ENCODE measurements at places on chromosomes 4 and X.

DNA sequence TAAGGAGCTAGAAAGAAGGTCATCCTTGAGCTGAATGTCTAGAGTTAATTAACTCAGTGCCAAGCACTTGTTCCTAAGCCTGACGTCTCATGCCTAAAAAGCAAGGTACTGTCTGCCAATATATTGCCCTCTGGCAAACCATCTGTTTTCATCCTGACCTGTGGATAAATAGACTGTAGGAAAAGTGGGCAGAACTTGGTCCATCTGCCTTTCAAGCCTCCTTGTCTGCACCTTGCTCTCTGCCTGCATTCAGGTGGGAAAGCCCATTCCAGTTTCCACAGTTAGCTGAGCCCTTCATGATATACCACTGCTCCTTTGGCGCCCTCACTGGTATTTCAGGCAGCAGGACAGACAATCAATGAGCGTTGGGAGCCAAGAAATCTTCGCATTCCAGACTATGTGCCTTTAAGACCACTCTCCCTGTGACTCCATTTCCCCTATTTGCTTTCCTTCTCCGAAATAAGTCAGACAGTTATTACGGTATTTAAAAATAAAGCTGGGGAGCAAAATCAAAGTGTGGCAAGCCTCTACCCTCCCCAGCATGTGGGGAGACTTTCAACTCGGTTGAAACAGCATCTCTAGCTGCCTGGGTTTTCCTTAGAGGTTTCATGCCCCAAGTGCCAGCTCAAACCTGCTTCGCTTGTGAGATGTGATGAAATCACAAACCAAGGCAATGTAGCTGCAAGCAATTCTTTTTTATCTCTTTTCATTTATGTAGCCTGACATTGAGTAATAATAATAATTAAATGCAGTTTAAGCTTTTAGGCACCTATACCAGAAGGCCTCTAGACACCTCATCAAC is 2.5 kb upstream of the CCDC149 start:
- no peak for DNase-seq

DNA sequence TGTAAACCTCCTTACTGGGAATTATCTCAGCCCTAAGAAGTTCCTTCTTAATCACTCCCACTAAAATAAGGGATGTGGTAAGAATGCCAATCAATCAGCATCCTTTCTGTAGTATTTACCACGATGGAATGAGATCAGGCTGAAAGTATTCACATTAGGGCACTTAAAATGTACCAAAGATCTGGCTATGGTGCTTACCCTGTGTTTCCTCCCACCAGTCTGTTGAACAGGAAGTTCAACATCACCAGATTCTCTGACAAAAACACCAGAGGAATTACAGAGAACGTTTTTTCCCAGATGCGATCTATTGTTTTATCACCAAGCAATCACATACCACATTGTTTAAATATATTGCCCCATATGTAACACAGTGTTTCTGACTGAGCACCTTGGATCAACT is 2.1 kb upstream of the CLCN3 start:
- DNase-seq: no peak

GRCh38 chr4:84669201-84669600 is 86.3 kb downstream of the CDS1 start:
- DNase-seq: no peak

DNA sequence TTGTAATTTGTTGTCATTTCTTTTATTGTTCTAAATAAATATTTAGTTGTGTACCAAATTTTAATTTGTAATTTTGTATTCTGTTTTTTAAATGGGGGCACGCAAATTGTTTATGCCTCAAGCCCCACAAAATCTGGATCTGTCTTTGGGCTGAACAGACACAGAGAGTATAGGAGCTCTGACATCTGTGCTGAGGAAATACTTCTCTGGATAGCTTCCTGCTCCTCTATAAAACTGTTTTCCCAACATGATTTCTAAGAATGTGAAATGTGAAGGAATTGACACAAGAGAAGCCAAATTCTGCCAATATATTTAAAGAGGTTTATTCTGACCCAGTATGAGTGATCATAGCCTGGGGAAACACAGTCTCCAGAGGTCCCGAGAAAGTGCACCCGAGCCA is 93.0 kb downstream of the IL13RA2 start:
- DNase-seq: no peak

DNA sequence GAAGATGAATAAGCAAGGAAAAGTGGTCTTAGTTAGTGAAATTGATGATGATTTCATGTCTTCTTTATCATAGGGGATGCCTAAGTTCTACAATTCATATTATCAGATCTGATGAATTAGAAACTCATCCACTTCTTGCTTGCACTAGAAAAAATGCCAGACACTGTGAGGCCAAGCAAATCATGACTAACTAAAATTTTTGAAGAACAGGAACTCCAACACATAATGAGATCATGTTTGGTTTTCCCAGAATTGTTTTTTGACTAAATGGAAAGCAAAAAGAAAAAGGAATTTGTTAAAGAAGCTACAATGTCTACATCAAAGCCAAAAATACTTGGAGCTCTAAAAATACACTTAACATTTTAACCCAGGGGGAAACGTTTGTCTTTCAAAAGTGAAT is 120.4 kb downstream of the ARSF start:
- no peak for DNase-seq

- DNase-seq: no peak
Measured at GRCh38 chr4:35772291-35772690, 472.0 kb downstream of the ARAP2 start.

GRCh38 chrX:85115252-85115651 is 111.6 kb downstream of the APOOL start:
- DNase-seq: no peak

GRCh38 chr4:17613761-17614415 is 553 bp upstream of the MED28 start:
- DNase-seq: no peak

- DNase-seq: peak; percentile 6
Measured at GRCh38 chr4:37890801-37891259, at the start of gene TBC1D1. Gene TBC1D1 (plus strand): TSS chr4:37891084. CDS start chr4:37902096, 11,012 bp downstream.

- DNase-seq: no peak
Measured at GRCh38 chr4:140789759-140790158, 33.6 kb upstream of the TBC1D9 start.

GRCh38 chr4:163673848-163674697 is 179.6 kb downstream of the TMA16 start:
- DNase-seq: no peak

DNA sequence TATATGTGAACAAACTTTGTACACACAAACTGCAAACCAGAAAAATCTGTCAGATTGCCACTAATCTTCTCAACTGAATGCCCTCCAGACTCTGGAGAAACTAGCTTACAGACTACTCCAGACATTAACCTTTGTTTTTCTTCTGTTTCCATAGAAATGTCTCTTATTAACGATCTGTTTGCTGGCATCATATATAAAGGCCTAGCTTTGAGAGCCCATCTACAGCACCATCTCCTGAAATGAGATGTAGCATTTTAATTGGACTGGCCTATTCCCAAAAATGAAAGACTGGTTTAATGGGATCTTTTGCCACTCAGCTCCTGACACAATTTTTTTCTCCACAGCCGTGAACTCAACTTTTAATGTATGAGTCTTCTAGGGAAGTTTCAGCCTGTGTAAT is 266.0 kb upstream of the IL1RAPL1 start:
- no peak for DNase-seq

DNA sequence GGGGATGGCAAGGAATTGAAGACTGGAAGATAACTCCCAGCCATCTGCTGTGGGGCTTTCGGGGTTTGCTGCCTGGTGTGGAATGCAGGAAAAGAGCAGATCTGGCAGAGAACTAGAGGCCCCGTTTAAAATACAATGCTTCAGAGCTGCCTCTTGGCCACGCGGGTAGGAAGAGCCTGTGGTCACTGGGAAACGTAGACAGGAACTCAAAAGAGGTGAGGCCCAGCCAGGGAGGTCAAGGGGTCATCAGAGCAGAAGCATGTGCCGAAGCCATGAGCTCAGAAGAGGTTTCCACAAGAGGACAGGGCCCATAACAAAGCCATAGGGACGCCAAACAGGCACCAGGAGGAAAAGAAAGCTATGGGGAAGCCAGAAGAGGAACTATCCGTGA is 14.5 kb upstream of the STS start:
- no peak for DNase-seq

GRCh38 chrX:11113731-11114130 is 2.6 kb downstream of the HCCS start:
- DNase-seq: no peak

- DNase-seq: no peak
Measured at GRCh38 chr4:177673985-177674489, 231.8 kb upstream of the AGA start.

DNA sequence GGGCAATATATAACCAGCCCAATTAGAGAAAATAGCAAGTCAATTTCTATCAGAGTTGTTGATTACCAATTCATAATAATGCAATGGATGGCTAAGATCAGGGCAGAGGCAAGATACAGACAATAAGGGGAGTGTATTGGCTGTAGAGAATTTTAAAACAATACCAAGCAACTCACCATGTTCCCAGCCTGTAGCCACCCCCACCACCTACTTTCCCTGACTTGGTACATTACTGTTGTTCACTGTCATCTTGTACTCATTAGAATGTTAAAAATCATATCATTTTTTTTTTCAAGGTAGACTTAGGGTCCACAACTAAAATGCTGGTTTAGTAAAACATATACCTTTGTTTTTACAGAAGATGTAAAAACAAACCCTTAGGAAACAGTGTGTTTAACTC is 27.7 kb downstream of the HNRNPD start:
- DNase-seq: no peak
